ENCODE measurements at places on chromosomes 7 and 10.

- DNase-seq: no peak
Measured at GRCh38 chr7:119596651-119597050, 676.3 kb upstream of the KCND2 start.

DNA sequence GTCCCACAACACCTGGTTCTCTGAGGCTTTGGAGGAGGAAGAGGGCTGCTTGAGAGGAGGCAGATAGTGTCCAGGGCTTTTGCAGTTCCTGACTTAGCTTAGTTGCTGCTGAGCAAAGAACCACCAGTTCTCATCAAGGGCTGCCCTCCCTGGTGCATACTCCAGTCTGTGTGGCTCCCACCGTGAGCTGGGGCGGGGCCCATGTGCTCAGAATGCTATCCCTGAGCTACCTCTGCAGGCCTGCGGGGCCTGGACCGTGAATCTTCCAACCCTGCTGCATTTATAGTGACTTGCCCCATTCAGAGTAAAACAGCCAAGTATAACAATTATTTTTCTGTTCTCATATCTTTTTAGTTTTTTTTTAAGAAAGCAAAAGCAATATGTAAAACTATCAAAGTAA, 49.2 kb downstream of the TACR2 start:
- DNase-seq: no peak

DNA sequence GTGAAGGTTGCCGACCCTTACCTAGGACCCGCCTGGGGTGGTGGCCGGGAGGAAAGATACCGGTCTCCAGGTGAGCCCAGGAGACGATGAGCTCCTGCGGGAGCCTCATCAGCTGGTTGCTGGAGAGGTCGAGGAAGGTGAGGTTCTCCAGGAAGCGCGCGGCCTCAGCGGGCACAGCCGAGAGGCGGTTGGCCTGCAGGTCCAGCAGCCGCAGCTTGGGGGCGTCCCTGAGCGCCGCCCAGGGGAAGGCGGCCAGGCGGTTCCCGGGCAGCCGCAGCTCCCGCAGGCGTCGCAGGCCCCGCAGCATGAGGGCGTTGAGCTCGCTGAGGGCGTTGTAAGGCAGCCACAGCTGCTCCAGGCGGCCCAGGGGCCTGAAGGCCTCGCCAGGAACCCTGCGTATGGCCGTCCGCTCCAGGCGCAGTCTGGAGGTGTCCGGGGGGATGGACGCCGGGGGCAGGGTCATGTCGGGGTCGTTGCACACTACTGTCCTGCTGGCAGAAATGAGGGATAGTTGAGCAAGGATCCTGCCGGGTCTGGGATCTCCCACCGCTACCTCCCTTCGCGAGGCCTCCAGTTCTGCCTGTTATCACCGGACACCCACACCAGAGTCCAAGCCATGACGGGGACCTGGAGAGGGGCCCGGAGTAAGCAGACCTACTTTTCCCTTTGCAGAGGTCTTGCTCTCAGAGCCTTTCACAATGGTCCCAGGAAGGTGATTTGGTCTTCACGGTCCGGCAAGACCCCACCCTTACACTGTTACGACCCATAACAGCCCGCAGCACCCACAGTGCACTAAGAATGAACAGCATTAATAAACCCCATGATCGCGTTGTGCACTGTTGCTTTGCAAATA, 3.9 kb downstream of the LRIT1 start:
- no peak for DNase-seq

DNA sequence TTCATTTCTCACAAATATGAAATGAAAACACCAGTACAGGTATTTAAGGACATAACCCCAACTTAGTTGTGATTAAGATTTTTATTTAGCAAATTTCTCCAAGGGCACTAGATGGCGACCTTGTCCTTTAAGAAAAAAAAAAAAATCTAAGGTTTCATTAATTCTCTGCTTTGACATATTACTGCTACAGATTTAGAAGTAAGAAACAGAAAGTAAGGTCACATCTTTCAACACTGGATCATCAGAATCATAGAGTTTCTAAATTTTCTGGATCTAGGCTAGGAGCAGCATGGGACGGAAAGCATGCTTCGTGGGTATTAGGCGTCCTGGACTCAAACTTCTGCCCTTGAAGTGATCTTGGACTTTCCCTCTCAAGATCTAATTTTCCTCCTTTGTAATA, 85.5 kb upstream of the PRKG1 start:
- DNase-seq: peak; percentile 55

DNA sequence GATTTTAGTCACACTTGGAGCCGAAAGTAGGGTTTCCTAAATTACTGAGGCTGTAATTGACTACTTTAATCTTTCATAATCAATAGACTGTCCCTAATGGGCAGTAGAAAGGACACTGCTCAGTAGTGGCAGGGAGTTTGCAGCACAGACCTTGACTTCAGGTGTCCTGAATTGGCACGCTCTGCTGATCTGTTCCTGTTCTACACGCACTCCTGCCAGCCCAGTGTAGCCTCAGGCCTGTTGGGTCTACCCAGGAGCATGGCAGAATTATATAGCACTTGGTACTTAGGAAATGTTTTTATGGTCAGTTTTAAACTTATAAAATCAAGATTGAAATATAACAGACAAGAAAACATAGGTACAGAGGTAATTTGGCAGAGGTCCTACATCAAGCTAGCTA, 9.0 kb downstream of the EIF4H start:
- no peak for DNase-seq

- peak; percentile 39 for DNase-seq
Measured at GRCh38 chr7:33832271-33832721, 73.0 kb upstream of the BMPER start.

GRCh38 chr7:74083928-74084721, 521 bp downstream of the LIMK1 start:
- DNase-seq: peak; percentile 44

- peak; percentile 45 for DNase-seq
Measured at GRCh38 chr7:131068604-131069021, 259.1 kb upstream of the MKLN1 start.

GRCh38 chr10:83252596-83252995, 886.7 kb upstream of the GHITM start:
- no peak for DNase-seq

GRCh38 chr7:127995881-127996215, 35.4 kb downstream of the LRRC4 start:
- DNase-seq: no peak

- DNase-seq: no peak
Measured at GRCh38 chr10:1782841-1783240, 45.5 kb upstream of the ADARB2 start.

DNA sequence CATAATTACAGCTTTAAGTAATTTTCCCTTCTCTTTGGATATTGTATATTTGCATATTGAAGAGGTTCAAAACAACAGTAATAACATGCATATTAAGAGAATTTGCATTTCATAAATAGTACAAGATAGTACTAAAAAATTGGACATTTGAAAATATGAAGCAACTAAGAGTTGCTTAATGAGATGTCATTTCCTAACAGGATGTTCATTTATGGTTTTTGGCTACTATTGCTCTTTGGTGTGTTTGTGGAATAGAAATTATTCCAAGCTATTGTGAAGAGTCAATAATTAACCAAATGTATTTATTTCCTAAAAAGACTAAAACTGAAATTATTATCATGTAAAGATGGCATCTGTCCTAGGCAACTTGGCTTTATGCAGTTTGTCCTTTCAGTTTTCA, 4.1 kb upstream of the SGCE start:
- DNase-seq: no peak

DNA sequence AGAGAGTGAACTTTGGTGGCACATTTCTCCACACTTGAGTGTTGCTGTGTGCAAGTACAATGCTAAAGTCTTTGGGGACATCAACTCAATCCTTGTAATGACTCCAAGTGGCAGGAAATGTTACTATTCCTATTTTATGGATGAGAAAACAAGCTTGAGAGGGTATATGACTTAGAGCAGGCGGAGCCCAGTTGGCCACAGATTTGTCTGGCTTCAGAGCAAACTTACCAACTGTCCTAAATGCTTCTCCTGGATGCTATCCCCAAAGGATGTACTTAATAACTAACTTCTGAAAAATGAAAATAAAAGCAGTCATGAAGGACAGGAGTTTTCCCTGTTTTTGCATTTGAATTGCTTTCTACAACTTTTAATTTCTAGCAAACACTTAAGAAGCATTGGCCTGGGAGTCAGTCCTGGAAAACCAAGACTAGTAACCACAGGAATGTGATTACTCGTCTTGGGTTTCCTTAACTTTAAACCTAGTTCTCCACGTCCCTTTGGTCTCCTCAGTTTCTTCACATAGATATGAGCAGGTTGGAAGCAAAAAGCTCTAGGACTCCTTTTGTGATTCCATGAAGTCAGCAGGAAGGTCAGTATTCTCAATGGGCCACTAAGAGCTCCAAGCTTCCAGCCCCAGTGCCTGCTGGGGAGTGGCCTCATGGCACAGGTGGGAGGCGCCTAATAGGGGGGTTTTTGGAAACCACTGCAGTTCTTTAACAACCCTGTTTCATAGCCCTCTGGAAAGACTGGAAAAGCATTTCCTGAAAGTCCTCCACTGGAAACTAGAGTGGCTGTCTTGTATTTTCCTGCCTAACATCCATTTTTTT, 140.8 kb downstream of the GLCCI1 start:
- DNase-seq: peak; percentile 48

- DNase-seq: peak; percentile 32
Measured at GRCh38 chr7:30175180-30175579, 40.4 kb downstream of the MTURN start.

DNA sequence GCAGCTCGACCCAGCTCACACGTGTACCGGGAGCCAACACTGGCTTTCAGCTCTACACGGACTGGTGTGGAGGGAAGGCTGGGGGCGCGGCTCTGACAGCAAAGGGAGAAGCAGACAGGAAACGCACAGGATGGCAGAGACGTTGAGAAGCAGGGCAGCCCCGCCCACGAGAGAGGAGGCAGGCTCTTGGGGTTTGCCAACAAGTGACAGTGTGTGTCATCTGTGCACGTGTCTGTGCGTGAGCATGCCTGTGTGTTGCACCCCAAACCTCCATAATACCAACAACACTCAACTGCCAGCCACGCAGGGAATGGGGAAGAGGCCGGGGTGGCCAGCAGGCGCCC, 64.4 kb upstream of the PDGFA start:
- DNase-seq: no peak

DNA sequence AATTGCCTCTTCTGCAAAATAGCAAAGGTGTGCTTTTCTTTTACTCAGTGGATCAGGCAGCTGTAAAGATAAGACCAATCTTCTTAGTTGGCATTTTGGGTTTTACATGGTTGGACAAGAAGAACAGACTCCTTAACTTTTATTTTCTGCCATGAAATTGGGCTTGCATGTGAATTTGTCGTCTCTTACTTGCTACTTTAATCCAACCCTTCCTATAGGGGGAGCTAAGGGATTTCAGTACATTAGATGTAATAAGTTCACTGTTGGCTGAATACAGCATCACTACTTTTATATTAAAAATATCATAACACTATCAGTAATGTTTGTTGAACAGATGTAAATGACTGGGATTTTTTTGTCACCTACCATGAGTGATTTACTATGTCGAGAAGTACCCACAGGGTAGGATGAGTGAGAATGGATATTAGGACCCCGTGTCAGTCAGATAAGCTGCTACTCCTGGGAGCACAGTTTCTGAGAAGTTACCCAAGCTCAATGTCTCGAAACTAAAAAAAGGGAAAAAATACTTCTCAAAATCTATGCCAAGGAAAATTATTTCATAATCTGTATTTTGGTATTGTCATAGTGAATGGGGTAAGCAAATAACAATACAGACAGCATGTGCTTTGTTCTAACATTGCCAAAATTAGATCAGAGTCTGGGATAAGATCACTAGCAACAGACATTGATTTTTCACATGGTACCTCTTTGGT, 127.4 kb upstream of the AGR3 start:
- peak; percentile 34 for DNase-seq

GRCh38 chr7:77157446-77157845, 35.0 kb downstream of the CCDC146 start:
- no peak for DNase-seq

Data from fibroblast of upper back skin (primary cell).